Activated CD8-positive, alpha-beta memory T cell treated with anti-CD3 and anti-CD28 coated beads, Interleukin-2, amount 50 U/mL, for 4 hours (primary cell): ENCODE measurements at places on chromosomes 12 and 14.

DNA sequence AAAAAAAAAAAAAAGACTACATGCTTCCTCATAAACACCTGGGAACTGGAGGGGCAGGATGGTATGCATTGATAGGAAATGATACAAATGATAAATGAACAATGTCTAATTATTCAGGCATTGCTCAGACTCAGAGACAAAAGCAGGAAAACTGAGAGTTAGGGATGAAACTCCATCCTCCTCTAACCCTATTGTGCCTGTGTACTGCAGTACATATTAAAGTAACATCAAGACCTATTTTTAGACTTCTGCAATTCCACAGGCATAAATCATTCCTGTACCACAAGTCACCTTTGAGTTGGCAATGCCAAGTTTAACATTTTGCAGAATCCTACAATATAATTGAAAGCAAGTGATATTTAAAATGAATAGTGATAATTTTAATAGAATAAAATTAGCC lies 156.5 kb upstream of the USP15 start:
- DNase-seq = no peak

DNA sequence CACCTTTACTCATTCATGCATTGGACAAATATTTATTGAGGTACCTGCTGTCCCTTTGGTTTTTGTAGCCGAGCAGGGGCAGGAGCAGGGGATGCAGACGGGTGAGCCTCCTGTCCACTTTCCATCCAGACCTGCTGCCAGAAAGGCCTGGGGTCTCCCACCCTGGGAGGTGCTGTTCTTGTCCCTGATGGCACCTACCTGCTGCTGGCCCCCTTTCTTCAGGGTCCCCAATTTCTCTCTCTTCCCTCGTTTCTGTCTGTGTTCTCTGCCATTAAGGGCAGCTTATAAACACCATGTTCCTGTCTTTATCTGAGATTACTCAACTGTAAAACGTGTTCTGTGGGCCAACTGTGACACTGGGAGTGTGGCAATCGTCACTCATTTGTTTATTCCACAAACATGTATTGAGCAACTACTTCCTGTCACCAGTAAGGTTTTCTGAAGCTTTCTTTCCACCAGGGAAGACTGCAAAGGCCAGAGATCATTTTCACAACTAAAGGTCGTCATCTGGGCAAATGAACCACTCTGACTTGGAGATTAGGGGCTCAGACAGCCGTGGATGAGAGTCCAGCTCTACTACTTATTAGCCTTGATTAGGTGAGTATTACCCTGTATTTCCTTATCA lies at the start of gene HAL:
Gene HAL, minus strand, starts transcription at position 311 of the 625 bp plus-strand sequence. CDS start 434 bp downstream, outside the sequence.
- DNase-seq = no peak

- DNase-seq = no peak
Measured at GRCh38 chr12:109588461-109589239, 15.1 kb downstream of the MVK start.

GRCh38 chr14:78022059-78022458 lies 148.1 kb upstream of the NRXN3 start:
- DNase-seq = no peak

GRCh38 chr12:77772676-77773298 lies 57.9 kb upstream of the NAV3 start:
- no peak for DNase-seq

- no peak for DNase-seq
Measured at GRCh38 chr12:57454566-57455373, at the start of gene INHBE. Gene INHBE (plus strand): TSS chr12:57455307. CDS start chr12:57455537, 230 bp downstream.
